OCI-LY7 (cell line): ENCODE measurements at places on chromosomes 3 and 15. TPM values are rescaled to one million over a fixed set of nuclear protein-coding genes. Genes with fewer than 3 reads are reported as not detected.

- DNase-seq, result no peak
Measured at GRCh38 chr3:57952208-57952631, 56.0 kb upstream of the FLNB start.

The TGFBR2 gene
- total RNA-seq, result 25.2 and 29.5 TPM in 2 replicates

DNA sequence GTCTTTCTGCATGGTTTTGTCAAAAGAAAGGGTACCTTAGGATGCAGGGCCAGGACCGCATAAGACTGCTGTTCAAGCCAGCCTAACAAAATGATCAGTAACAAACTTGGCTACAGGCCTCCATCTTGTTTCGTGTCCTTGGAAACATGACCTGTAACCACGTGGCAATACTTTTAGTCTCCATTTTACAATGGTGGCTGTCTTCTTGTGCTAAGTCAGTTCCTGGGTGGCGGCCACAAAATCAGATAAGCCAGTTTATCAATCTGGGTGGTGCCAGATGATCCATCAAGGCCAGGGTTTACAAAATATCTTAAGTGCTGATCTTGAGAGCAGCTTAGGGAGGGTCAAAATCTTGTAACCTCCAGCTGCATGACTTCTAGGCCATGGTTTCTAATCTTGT, 57.1 kb upstream of the GK5 start:
- DNase-seq, result no peak

The NMNAT3 gene
- total RNA-seq, result 0.09 and 0.15 TPM in 2 replicates

DNA sequence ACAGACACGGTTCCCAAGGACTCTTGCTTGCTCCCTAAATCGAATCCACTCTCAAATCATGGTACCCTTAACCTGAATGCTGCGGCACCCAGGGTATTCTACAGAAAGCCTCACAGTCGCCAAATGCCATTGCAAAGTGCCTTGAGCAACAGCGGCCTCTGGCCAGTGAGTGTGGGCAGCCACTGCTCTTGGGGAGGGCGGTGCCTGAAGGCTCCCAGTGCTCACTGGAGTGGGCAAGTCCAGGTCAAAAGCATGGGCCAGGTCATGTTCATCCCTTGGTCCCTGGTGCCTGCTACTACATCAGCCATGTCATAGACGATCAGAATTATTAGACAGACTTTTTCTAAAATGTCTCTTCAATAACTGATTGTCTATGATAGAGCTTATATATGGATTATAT, 82.5 kb downstream of the ADAMTS17 start:
- no peak for DNase-seq

DNA sequence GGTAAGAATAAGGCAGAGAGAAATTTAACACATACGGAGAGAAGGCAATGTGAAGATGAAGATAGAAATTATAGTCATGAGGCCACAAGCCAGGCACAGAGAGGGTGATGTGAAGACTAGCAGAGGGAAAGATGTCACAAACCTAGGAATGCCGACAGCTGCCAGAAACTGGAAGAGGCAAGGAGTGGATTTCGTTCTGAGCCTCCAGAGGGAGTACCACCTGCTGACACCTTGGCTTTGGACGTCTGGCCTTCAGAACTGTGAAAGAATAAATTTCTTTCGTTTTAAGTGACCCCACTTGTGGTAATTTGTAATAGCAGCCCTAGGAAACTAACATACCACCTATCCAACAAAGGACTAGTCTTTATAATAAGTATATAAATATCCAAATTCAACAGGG, 5.0 kb upstream of the SGO1 start:
- no peak for DNase-seq

DNA sequence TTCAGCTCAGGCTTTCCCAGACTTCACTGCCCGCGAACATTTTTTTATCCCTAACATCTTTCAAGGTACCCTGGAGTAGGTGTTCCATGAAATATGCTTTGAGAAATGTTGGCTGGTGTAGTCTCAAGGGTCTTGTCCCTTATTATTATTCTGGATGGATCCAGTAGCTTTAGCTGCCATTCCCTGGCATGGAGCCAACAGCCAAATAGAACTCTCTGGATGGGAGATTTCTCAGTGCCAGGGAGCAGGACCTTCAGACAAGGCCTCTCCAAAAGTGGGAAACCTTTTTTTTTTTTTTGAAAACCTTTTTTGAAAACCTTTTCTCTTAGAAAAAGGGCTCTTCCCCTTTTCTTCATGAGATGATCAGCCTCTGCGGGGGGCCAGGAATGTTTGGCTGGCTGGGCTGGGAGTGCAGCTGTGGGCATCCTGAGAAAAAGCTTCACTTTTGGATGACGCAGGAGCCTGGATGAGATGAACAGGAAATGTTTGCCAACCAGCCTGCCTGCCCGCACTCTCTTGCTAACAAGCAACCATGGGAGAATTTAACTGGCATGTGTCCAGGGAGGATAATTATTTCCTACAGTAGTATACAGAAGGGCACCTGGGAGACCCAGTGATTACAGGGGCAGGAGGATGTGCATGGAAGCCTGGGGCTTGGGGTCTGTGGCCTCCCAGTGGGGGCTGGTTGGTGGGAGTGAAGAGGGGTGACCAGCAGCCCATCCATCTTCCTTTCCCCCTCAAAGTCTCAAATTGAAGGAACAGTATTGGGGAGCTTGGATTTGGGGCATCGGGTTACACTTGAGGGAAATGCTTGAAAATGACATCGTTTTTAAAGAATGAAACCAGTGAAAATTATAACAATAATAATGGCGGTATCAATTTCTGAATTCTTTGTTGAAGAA, 109.1 kb upstream of the LRIG1 start:
- DNase-seq, result no peak

DNA sequence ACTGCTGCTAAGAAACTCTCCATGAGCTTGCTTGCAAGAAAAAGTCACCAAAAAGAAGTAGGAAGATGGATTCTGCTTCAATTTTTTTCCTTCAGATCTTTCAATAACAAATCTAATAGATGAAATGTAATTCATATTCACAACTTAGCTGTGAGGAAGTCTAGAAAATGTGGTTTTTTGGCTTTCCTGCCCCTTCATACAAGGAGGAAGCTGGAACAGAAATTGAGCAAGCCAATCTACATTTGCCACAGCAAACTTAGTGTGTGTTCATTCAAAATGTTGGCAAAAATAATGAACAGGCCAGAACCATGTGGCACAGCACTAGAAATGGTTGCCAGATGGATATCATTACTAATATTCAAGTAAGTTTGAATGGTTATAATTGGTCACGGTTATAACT, 93.2 kb upstream of the NEDD4 start:
- no peak for DNase-seq

The MAP1A gene
- total RNA-seq, result 2.7 and 3.3 TPM in 2 replicates

The FEZF2 gene
- total RNA-seq, result not detected in 2 replicates
